ENCODE measurements at places on chromosomes 5 and 9. TPM values are rescaled to one million over a fixed set of nuclear protein-coding genes. Genes with fewer than 3 reads are reported as not detected.
A peak's percentile ranks its signal among the peaks of the same experiment; 100 is the strongest.

IRF1 gene
- 6.2 TPM for total RNA-seq

ADAMTS2 gene
- total RNA-seq: 132 TPM

DAB2 gene
- total RNA-seq: 211 TPM

CXCL14 gene
- total RNA-seq: 1.3 TPM

SLC34A3 gene
- not detected for total RNA-seq

SLC6A19 gene
- not detected for total RNA-seq

ACOT12 gene
- total RNA-seq: not detected

AK8 gene
- 1.0 TPM for total RNA-seq

SPATA31C1 gene
- total RNA-seq: not detected

SPARC gene
- 5,563 TPM for total RNA-seq

CTSV gene
- not detected for total RNA-seq

SLC36A3 gene
- not detected for total RNA-seq

C9orf152 gene
- total RNA-seq: not detected

NRARP gene
- 0.32 TPM for total RNA-seq

PDZD2 gene
- not detected for total RNA-seq

GRCh38 chr9:134570151-134570621, 71.4 kb upstream of the COL5A1 start:
- DNase-seq: peak; percentile 54

DNA sequence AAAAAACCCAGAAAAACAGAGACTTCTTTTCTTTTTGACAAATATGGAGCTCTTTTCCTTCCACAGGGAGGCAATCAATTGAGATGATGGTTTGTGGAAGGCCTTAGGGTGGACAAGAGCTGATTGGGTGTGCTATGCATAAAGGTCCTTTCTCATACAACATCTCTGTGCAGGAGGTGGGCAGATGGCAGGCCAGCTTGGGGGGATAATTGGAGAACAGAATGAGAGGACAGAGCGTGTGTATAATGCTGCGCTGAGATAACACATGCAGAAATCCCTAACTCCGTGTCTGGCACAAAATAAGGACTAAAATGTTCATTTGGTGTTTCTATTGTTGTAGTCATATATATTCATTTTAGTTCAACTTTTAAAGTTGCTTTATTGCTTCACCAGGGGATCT, 159.0 kb upstream of the MEF2C start:
- no peak for DNase-seq

DNA sequence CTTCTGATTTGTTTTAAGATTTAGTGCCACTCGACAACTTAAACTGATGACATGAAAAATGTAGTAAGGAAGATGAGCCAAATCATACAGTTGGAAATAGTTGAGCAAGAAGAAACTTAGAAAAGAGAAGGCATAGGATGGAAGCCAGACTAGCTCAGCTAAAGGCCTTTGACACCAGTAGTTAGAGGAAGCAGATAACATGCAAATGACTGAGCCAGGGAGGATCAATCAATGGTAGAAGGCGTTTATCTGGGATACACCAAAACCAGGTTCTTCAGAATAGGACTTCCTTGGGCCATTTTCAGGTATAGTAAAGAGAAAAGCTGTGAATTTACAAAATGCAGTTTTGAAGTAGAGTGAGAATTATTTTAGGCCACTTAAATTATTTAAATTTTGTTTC, 3.2 kb downstream of the TDRD7 start:
- DNase-seq: no peak

- DNase-seq: no peak
Measured at GRCh38 chr5:133825631-133826289, 142.7 kb downstream of the C5orf15 start.

GRCh38 chr5:107274571-107274970, 396.2 kb downstream of the EFNA5 start:
- DNase-seq: no peak

DNA sequence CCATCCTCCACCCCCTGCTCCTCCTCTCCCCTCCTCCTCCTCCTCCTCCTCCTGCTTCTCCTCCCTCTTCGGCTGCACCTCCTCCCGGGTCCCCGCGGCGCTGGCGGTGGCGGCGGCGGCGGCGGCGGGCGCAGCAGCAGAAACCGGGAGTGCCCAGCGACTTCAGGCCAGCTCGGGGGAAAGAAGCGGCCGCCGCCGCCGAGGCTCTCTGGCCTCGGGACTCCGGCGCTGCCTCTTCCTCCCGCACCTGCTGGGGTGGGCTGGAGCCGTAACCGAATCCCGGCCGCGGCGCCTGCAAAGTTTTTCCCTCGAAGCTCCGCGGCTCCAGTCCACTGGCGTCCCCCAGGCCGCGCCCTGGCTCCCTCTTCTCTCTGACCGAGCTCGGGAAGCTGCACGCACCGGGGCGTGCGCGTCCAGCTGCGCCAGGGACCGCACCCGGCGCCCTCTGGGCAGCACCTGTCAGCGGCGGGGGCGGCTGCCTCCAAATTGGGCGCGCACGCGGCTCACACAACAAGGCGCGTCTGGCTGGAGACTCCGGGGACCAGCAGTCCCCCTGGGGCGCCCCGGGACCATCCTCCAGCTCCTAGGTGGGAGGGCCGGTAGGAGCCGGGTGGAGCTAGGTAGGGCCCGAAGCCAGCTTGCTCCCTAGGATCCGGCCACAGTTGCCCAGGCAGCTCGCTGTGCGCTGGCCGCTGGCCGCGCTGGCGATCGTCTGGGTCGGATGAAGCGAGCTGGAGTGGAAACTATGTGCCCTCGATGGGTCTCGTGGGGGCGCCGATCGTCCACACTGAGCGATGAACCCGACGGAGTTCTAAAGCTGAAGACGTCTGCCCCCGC, at the start of gene MCTP1:
MCTP1 (minus strand) TSS at position 523 of the 837 bp plus-strand sequence.
- DNase-seq: peak; percentile 30

- no peak for DNase-seq
Measured at GRCh38 chr9:124455820-124456219, 5.6 kb downstream of the ADGRD2 start.

DNA sequence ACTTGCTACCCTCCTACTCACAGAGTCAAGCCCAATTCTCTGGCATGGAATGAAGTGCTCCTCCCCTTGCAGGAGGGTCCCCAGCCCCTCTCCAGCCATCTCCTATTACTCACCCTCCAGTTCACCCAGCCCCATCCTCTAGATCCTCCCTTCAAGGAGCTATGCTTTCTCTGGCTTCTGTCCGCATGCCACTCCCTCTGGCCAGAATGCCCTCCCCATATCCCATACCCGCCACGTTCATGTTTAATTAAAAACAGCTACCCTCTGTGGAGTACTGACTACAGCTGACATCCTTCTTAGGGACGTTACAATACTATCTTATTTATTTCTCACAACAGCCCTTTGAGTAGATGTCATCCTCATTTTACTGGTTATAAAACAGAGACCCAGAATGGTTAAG, 3.0 kb downstream of the F2R start:
- no peak for DNase-seq

GRCh38 chr5:123215929-123216702, 127.1 kb downstream of the PRDM6 start:
- DNase-seq: no peak

DNA sequence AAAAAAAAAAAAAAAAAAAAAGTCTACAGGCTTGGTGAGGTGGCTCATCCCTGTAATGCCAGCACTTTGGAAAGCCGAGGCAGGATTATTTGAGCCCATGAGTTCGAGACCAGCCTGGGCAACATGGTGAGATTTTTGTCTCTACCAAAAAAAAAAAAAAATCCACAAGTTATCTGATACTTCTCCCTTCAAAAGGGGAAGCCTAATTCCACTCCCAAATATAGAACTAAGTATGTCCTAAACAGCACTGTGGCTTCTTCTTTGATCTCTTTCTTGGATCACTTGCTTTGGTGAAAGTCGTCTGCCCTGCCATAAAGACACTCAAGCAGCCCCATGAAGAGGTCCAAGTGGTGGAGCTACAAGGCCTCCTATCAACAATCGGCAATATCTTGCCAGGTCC, 18.8 kb upstream of the STING1 start:
- DNase-seq: no peak

DNA sequence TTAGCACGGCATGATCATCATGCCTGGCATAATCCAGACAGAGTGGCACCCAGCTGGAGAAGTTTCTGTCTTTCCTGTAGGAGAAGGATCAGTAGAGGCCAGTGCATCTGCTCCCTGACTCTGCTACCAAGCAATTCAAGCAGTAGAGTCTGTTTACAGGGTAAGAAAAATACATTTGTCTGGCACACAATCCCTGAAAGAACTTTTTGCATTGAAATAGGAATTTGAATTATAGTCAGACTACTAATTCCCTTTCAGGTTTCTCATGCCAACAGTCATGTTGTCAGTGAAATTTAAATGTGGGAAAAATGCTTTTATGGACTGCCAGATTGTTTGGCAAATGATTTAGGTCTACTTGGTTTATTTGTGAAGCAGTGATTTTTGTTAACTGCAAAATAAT, 125.6 kb downstream of the RAB3C start:
- DNase-seq: no peak

- DNase-seq: no peak
Measured at GRCh38 chr5:167513381-167513780, 778.1 kb upstream of the WWC1 start.

DNA sequence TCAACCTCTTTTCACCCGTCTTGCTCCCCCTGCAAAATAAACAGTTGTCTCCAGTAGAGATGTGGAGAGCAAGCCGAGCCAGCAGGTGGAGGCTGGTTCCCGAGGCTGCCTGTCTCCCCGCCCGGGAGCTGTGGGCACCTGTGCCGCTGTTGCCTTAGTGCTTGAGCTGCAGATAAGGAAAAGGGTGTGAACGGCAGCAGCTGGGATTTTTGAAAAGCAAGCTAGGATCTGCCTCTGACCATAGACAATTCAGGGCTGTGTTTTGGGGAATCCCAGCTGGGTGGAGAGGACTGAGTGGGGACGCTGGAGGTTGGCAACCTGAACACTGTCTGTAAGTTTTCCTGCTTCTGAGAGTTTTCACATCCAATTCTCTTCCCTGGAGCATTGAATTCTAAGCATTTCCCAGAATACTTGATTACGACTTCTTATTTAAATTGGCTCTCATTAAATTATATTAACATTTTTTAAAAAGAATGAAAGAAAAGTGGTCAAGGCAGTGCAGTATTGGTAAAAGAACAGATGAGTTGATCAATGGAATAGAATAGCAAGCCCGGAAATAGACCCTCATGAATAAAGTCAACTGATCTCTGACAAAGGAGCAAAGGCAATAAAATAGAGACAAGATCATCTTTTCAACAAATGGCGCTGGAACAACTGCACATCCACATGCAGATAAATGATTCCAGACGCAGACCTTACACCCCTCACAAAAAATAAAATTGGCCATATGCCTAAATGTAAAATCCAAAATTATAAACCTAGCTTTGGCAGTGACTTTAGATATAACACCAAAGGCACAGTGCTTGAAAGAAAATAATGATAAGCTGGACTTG, 9.7 kb downstream of the WNK2 start:
- no peak for DNase-seq

- no peak for DNase-seq
Measured at GRCh38 chr9:137128158-137128861, 10.6 kb upstream of the GRIN1 start.

DNA sequence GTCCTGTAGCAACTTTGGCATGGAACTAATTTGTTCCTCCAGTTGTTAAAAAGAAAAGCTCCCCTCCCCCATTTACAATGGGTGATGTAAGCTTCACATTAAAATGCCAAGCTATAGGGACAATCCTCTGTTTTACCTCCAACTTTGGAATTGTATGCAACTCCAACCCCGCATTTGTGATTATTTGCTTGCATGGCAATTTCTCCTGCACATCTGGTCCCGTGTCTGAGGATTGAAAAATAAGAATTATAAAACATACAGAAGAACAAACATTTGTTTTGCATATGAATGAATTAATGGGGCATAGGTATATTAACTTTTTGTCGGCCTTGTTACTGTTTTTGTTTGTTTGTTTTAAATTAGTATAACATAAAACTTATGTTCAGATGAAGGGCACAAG, 17.2 kb downstream of the PCSK1 start:
- no peak for DNase-seq

- DNase-seq: peak; percentile 89
Measured at GRCh38 chr5:124735169-124735858, 11.1 kb downstream of the ZNF608 start.

DNA sequence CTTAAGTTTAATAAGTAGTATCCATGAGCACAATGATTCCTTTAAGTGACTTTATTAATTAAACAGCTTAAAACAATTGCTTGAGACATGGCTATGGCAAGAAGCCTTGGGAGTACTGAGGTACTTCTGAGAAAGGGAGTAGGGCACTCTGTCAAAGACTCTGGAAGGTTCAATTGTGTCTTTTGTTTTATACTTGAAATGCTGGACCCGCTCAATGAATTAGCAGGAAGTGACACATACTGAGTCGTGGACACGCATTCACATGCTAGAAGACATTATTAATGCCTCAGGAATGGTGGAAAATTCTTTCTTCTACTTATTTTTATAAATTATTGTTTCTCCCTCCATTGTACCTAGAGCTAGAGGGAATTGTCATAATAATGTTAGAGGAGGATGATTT, 347.3 kb upstream of the ZNF608 start:
- DNase-seq: peak; percentile 92

DNA sequence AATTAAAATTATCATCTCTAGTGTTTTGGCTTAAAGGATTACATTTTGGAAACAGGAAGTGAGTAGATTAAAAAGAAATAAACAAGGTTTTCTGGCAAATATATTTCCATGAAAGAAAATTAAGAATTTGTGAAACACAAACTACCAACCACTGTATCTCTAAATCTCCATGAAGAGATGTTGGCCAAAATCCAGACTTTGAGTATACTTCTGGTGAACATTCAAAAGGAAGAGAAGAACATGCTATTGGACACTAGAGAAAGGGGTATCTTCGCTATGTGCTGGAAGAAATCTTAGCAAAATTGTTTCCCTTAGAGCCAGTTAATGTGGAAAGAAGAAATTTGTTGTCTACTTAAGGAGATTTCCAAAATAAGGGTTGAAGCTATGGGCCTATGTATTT, 710.4 kb upstream of the CTNND2 start:
- DNase-seq: no peak

DNA sequence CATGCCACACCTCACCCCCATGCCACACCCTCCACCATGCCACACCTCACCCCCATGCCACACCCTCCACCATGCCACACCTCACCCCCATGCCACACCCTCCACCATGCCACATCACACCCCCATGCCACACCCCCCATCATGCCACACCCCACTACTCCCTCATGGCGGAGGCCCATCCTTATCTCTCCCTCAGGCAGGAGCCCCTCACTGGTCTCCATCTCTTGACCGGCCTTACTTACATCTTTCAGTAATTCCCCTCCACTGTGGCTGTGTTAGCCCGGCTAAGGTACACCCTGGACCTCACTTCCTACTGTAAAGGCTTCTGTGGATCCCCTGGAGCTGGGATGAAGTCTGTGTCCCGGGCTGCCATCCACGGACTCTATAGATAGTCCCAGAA, 102.0 kb downstream of the OLFM1 start:
- DNase-seq: no peak

GRCh38 chr9:37856551-37856950, 47.4 kb downstream of the SLC25A51 start:
- DNase-seq: no peak

Measured in GM23248 (cell line).